Stimulated activated CD8-positive, alpha-beta memory T cell treated with anti-CD3 and anti-CD28 coated beads, Interleukin-15, amount 100 ng/mL, for 24 hours (primary cell): ENCODE measurements at places on chromosomes 1 and 21.

- DNase-seq, result no peak
These were observed 81.4 kb downstream of the EDEM3 start for GRCh38 chr1:184673305-184673704.

- no peak for DNase-seq
These were observed 1.3 kb downstream of the FNBP1L start for GRCh38 chr1:93448983-93449804.

DNA sequence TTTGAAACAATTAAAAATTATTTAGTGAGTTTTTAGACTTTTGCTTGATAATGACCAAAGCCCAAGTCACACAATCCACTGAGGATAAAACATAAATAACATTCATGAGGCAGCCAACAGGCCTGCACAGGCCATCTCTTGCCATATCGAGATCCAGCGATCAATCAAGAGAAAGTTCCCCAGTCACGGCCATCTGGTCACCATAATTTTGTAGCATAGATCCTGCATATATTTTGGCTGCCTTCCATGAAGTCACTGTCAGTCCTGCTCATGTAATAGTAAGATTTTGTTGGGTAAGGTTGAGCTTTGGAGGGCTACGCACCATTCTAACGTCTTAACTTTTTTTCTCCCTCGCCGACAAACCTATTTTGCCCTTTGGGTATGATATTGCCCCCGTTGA, 17.5 kb downstream of the KPNA6 start:
- DNase-seq, result no peak

GRCh38 chr1:12100071-12100470, 37.0 kb downstream of the TNFRSF8 start:
- no peak for DNase-seq

- DNase-seq, result no peak
These were observed 210.1 kb downstream of the GIPC2 start for GRCh38 chr1:78255846-78256245.

GRCh38 chr1:56502700-56503245, 76.6 kb downstream of the PLPP3 start:
- no peak for DNase-seq
